ENCODE measurements at places on chromosomes 16 and 17.

DNA sequence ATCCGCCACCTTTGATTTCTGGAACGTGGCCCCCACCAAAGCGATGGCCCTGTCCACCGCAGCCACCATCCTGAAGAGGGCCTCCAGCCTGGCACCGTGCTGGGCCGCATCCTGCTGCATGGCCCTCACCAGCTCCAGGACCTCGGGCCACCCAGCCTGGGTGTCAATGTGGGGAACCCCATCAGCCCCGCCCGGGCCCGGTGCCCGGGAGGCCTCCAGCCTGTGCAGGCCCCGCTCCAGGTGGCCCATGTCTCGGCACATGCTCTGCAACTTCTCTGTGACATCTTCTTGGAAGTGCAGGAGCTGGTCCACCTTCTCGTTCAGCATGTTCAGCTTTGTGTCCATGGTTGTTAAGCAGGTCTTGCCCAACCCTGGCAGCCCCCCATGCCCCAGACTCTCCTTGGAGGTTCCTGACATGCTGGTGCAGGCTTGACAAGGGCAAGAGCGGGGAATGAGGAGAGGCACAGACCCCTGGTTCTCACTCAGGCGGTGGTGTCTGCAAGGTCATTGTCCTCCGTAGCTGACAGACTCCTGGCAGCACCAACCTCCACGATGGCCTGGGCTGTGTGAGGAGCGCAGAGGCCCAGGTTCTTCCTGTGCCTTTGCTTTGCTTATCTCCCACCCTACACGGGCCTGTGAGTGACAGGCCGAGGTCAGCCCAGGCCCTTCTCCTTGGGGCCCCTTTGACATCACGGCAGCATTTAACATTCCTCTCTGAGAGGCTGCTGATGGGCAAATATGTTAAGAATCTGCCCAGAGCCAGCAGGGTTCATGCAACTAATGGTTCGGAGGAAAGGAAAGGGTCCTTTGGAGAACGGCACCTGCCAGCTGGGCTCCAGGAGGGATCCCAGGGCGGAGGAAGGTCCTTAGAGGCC lies at the start of gene MYLK3:
Gene MYLK3 (minus strand): TSS at position 568 of the 875 bp plus-strand sequence. CDS start 151 bp downstream, at position 417.
- peak; percentile 72 for DNase-seq

- no peak for DNase-seq
Measured at GRCh38 chr17:75402026-75402425, 3.5 kb downstream of the GRB2 start.

- DNase-seq = no peak
Measured at GRCh38 chr17:83005639-83006038, 73.8 kb upstream of the METRNL start.

GRCh38 chr17:43591779-43592562 lies 45.8 kb upstream of the ETV4 start:
- DNase-seq = no peak

- DNase-seq = peak; percentile 87
Measured at GRCh38 chr17:78125138-78125913, 3.2 kb downstream of the TMC6 start.

DNA sequence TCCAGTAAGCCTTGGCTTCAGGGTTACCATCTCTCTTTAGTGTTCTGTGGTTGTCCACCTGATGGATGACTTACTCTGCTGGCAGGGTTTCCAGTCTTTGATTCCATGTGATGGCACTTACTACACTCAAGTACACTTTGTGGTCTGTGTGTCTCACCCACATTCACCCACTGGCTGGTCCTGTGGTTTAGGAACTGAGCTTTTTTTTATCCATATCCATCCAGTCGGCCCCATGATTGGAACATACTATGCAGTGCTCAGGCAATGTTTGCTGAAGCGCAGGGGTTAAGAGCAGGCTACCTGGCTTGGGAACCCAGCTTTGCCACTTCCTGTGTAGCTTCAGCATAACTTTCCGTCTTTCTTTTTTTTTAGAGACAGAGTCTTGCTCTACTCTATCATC lies 2.8 kb upstream of the FUS start:
- no peak for DNase-seq

- DNase-seq = no peak
Measured at GRCh38 chr16:24116046-24116776, 139.9 kb upstream of the CACNG3 start.

DNA sequence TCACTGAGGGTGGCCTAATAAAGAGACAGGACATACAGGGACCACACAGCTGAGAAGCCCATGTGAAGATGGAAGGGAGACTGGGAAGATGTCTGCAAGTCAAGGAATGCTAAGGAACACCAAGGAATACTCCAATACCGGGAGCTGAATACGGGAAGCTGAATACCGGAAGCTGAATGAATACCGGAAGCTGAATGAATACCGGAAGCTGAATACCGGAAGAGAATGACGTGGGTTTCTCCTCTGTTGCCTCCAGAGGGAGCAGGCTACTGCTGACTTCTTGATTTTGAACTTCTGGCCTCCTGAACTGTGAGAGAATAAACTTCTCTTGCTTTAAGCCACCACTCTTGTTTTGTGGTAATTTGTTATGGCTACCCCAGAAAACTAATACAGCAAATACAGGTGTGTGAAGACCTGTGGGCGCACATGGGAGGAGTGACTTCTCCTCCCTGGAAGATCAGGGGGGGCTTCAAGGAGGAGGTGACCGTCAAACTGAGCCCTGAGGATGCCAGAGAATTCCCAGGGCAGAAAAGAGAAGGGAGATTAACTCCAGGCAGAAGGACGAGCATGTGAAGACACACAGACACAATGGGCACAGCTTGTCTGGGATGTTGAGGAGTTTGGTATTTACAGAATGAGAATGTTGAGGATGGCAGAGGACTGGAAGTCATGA lies 259.9 kb downstream of the IRF8 start:
- no peak for DNase-seq

GRCh38 chr17:7109461-7110322 lies 4.9 kb downstream of the ASGR2 start:
- DNase-seq = no peak

DNA sequence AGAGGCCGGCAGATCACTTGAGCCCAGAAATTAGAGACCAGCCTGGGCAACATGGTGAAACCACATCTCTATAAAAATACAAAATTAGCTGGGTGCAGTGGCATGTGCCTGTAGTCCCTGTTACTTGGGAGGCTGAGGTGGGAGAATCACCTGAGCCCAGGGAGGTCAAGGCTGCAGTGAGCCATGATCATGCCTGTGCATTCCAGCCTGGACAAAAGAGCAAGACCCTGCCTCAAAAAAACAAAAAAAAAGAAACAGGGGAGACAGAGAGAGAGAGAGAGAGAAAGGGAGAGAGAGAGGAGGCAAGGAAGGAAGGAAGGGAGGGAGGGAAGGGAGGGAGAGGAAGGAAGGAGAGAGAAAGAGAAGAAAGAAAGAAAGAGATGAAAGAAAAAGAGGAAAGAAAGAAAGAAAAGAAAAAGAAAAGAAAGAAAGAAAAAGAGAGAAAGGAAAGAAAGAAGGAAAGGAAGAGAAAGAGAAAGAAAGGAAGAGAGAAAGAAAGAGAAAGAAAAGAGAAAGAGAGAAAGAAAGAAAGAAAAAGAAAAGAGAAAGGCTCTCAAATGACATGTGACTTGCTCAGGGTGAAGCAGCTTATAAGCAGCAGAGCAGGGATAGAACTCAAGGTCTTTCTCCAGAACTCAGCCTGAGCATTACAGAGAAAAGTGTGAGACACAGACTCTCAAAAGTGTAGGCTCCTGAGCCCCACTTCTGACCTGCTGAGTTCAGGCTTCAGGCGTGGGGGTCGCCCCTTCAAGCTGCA lies 15.5 kb downstream of the CX3CL1 start:
- no peak for DNase-seq

All from spleen (tissue), 13 donors.